Activated T-helper 1 cell treated with anti-CD3 and anti-CD28 coated beads, Interleukin-2, amount 50 U/mL, for 16 hours (primary cell): ENCODE measurements at places on chromosomes 3 and 15.

DNA sequence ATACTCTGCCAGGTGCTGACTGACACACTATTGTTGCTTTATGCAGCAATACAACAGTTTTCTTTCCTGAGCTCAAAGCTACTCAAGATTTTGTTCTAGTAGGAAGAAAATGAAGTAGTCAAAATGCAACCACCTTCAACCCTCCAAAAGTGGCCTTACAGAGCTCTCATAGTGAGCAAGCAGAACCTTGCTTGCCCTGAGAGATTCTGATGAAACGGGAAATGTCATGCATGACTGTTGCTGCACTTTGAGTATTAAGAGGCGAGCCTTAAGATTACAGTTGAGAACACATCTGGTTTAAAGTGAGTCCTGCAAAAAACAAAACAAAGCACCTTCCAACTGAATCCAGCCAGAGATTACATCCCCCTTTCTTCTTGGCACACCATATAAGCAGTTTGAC lies 29.7 kb downstream of the MINDY4B start:
- DNase-seq, result no peak

- no peak for DNase-seq
Measured at GRCh38 chr3:158105119-158105709, 1.0 kb downstream of the SHOX2 start.

GRCh38 chr3:138443091-138443490 lies 8.7 kb downstream of the ESYT3 start:
- no peak for DNase-seq

DNA sequence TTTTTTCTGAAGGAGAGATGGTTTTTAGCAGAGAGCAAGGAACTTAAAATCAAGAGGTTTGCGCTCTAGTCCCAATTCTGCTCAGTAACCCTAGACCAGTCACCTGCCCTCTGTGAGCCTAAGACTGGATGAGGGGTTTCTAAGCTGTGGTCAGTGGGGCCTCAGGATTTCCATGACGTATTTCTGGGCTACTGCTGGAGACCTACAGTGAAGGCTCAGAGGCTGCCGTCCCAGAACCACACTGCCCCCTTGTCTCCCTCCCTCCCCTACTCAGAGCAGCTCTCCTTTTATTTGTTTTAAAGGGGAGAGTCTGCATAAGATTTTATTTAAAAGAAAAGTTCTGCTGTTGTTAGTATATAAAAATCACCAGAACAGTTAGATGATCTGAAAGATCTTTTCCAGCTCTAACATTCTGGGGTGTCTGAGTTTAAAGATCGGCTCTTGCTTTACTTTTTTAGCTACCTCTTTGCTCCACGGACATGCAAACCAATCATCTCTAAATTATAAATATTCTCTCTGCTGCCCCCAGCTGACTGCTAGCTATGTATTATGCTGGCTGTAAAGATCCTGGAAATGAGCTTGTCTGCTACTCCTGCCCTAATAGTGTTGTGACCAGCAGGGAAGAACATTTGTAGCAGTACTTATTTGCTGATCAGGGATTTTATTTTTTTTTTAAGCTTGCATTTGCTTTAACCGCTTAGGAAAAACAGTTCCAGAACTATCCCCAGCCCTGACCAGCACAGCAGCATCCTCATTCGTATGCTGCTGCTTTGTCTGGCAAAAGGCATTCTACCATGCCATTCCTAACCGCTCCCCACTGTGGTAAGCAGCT lies 28.6 kb upstream of the NDUFB4 start:
- DNase-seq, result no peak

DNA sequence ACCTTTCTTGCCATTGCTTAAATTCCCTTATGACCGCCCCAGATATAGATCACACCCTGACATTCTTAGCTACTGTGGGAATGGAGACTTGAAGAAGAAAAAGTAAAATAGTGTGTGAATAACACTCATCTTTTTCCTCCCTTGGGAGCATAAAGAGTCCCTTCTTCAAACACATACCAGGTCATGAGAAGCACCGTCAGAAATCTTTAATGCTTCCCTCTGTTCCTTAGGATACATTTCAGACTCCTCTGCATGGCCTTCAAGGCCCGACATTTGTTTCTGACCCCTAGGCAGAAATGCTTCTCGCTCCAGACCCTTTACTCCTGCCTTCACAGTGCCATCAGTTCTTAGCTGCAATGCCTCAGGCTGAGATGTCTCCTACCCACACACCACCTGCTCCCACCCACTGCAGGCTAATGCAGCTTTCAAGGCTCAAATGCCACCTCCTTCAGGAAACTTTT lies 143.8 kb upstream of the IL12A start:
- DNase-seq, result no peak

GRCh38 chr3:160806094-160806493 lies 50.1 kb downstream of the PPM1L start:
- DNase-seq, result no peak

DNA sequence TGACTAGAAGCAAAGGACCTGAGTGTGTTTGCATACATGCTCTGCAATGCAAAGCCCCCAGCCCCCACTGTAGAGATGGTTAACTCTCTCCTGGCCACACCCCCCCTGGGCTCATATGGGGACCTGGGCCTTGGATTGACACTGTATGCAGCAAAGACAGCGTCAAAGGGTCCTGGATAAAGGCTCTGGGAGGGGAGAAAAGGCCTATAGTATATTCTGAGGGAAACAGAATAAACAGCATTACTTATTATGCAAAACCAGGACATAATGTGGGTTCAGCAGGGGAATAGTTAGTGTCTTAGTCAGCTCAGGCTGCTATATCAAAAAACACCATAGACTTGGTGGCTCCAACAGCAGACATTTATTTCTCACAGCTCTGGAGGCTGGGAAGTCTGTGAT lies 158.7 kb downstream of the APBA2 start:
- no peak for DNase-seq

- no peak for DNase-seq
Measured at GRCh38 chr3:188037195-188037718, 116.7 kb upstream of the LPP start.

DNA sequence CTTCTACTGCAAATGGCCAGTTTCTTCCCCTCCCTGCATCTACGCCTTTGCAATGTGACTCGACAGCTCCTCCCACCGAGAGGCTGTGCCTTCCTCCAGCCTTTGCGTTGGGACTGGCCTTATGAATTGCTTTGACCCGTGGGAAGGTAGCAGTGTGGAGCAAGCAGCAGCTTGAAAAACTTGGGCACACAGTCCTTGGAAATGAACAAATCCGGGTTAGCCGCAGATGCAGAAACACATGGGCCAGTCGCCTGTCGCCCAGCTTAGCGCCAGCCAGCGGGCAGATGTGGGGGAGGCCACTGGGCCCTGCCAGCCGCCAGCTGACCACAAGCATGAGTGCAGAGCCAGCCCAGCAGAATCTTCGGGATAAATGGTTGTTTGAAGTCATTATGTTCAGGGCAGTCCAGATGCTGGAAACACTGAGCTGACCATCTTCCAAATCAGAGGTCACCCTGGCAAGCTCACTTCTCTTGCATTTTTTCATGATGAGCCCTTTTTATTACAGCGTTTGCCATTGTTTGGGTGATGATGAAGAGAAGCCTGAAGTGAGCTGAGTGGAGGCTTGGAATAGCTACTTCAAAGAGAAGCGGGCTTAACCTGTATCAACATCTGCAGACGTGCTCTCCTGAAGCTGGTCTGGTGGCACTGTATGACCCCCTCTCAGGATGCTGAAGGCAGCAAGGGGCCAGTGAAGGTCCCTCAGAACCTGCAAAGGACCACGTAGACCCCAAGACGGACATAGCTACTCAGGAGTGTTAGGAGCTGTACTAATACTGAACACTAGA lies 9.8 kb downstream of the SELENOS start:
- no peak for DNase-seq

GRCh38 chr3:85554153-85554552 lies 595.4 kb downstream of the CADM2 start:
- no peak for DNase-seq

- no peak for DNase-seq
Measured at GRCh38 chr15:29345549-29346525, 76.2 kb upstream of the NSMCE3 start.

DNA sequence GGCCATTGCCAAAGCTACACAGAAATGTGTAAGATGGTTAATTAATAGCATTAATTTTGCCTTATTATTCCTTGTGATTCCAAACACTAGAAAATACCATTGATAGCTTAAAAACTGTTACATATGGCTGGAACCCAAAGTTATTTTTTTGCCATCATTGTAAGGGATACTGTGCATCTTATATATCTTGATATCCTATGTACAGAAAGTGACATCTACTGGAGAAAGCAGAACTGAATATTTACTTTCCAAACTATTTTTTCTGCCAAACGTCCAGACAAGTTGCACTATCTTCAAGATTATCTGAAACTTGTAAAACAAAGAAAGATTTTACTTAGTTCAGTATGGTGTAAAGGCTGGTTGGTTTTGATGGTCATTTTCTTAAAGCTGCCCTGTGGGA lies 33.3 kb upstream of the MEIS2 start:
- DNase-seq, result no peak

GRCh38 chr3:195896361-195897080 lies 11.8 kb downstream of the TNK2 start:
- DNase-seq, result no peak

DNA sequence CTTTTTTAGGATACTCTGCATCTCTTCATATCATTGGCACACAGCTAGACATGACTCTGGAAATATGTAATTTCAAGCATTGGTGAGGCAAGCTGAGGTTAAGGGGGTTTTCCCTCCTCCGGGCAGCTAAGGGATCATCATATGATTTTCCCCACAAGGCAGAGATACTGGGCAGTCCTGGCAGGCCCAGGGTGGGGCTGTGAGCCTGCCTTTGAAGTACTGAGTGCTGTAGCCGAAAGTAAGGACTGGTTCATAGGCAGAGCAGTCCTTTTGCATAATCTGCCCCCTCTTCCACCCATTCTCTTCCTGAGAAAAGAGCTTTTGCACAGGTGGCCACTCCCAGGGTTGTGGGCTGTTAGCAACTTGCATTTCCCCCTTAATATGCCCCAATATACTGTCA lies 168.8 kb upstream of the MANF start:
- DNase-seq, result no peak

DNA sequence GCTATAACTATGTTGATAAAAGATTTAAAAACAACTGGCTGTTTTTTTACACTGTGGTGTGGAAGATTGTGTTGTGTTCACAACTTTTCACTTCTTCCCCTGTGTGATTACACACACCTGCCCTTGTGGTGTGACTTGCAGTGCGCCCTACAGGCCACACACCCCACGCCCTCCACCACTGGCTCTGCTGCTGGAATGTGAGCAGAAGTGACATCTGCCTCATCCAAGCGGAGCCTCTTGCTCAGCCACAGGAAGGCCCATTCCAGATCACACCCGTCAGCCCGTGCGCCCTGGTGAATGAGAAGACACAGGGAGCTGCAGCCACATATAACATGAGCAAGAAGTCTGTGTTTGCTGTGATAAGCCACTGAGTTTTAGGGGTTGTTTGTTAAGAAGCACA lies 7.0 kb downstream of the CCR2 start:
- DNase-seq, result no peak

DNA sequence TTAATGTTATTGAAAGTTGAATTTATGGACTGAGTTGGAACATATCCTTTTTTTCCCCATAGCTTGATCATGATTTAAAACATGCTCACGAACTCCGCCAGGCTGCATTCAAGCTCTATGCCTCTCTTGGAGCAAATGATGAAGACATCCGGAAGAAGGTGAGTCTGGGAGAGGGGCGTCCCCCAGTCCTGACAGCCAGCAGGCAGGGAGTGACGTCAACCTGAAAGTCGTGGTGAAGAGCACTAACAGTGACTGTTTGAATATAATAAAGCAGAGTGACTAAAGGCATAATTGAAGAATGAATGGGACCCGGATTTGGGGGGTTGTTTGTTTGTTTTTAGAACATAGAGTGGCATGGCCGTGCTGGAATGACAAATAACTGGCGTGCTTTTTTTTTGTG lies 57.9 kb downstream of the ARMC8 start:
- DNase-seq, result no peak

GRCh38 chr15:29568840-29569532 lies 253.3 kb downstream of the TJP1 start:
- DNase-seq, result no peak

- DNase-seq, result peak; percentile 29
Measured at GRCh38 chr3:129399145-129399894, 29.1 kb downstream of the EFCAB12 start.

DNA sequence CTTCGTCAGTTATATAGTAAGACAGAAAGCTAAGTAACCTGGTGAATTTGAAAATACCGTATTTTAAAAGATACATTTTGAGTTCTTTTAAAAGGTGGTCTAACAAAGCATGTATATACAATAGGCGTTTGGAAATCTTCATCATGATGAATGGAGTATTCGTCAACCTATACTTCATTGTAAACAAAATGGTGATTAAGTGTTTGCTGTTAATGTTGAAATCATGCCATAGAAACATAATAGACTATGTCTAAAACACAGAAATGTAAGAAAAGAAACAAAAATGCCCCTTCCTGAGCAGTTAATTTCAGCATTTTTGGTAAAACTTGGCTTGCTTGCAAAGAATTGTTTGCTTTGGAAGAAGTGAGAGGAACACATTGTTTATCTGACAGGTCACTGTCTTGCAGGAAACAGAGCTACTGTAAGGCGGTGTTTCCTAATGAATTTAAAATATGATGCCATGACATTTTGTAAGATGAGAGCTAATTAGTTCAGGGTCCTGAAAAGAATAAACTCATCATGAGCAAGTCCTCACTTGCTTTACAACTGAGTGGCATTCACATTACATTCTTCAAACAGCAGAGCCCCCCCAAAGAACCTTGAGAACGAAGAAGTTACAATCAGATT lies 126.7 kb downstream of the SERPINI1 start:
- DNase-seq, result no peak

DNA sequence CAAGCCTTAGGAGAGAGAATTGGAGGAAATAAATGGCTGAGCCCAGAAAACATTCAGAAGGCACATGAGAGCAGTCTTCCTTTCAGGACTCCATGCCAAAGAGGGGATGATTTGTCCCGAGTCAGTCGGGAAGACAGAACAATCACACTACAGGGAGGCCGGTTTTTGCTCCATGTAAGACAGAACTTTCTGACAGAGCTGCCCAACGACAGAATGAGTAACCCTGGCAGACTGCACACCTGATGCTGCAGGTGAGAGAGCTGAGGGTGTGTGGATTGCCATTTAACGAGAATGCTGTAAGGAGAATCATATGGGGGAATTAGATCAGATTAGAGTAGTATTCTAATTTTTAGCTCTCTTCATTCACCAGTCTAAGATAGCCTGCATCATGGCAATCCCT lies 533.0 kb downstream of the EPHB1 start:
- no peak for DNase-seq

- DNase-seq, result no peak
Measured at GRCh38 chr3:172511783-172512762, 11.2 kb downstream of the TNFSF10 start.

- no peak for DNase-seq
Measured at GRCh38 chr3:186277268-186277909, 84.6 kb downstream of the DGKG start.

DNA sequence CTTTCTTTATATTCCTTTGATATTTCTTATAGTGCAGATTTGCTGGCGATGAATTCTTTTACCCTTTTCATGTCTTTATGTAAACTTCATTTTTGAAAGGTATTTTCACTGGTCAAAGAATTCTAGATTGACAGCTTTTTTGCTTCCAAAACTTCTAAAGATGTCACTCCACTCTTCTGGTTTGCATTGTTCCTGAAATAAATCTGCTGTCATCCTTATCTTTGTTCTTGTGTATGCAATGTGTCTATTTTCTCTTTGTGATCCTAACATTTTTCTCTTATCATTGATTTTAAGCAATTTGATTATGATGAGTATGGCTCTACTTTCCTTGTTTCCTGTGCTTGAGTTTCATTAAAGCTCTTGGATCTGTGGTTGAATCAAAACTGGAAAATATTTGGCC lies 103.4 kb downstream of the GLDN start:
- DNase-seq, result no peak
